Activated CD4-positive, alpha-beta T cell treated with anti-CD3 and anti-CD28 coated beads, Interleukin-2, amount 50 U/mL, for 4 hours (primary cell): ENCODE measurements at places on chromosomes 11 and 22.

GRCh38 chr22:19382240-19382639 is 49.3 kb downstream of the HIRA start:
- DNase-seq = no peak

GRCh38 chr11:69360606-69361005 is 66.7 kb downstream of the MYEOV start:
- no peak for DNase-seq

DNA sequence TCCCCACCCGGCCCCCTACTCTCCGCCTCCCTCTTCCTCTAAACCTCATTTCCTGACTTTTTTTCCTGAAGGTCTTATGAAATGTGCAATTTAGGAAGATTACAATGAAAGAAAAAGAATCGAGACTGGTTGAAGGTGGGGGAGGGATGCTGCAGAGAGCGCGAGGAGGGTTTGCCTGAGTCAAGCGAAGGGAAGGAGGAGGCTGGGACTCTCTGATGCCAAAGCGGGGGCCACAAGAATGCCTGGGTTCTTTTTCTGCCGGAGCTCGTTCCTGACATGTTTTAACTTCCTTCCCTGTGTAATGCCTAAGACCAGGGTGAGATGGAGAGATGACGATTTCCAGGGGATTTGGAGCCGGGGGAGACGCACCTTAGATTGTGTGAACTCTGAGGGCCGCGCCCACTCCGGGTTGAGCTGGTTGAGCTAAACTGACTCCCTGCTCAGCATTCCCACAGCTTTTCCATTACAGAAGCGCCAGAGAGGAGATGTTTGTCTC is 270.5 kb upstream of the SORL1-AS1 start:
- DNase-seq = no peak

DNA sequence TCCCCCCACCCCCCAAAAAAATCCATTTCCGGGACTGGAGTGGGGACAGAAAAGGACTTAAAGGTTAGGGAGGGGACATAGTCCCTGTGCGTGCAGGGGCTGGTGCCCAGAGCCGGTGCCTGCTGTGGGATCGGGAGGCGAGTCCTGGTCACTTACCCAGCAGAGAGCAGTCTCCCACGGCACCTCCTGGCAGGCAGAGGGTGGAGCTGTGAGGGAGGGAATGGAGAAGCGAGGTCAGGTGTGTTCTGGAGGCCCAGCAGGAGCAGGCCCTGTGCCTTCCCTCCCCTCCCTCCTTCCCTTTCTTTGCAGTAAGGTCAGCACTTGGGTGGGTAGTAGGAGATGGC is 28.4 kb downstream of the SHANK3 start:
- no peak for DNase-seq

DNA sequence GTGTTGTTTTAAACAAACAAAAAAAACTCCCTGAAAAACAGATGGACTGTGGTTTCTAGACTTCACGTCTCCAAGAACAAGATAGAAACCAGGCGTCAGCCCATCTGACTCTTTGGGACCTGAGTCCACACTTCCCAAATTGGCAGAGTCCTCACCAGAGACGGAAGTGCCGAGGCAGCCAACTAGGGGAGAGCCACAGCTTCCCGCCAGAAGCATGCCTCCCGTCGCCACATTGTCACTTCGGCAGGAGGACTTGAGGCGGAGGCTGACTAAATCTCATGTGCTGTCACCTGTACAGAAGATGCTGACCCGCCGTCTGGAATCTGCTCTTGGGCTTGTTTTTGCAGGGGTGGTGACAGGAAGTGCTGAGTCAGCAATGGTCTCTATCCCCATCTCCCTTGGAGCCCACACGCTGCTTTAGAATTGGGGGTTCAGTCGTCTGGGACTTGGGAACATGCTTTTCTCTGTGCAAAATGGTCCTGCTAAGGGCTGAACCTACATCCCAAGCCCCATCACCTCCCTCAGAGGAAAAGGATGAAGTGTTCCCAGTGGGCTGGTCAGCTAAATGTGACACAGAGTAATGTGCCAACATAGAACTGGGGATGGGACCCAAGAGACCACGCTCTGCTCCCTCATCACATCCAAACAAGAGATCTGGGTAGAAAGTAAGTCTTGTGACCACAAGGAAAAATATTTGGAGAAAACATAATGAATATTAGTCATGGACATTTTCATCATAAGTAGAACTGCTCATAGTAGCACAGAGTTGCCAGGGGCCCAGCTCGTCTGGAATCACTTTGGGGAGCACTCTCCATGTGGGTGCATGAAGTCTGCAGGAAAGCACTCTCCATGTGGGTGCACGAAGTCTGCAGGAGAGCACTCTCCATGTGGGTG is 152.9 kb downstream of the SNX19 start:
- DNase-seq = no peak

DNA sequence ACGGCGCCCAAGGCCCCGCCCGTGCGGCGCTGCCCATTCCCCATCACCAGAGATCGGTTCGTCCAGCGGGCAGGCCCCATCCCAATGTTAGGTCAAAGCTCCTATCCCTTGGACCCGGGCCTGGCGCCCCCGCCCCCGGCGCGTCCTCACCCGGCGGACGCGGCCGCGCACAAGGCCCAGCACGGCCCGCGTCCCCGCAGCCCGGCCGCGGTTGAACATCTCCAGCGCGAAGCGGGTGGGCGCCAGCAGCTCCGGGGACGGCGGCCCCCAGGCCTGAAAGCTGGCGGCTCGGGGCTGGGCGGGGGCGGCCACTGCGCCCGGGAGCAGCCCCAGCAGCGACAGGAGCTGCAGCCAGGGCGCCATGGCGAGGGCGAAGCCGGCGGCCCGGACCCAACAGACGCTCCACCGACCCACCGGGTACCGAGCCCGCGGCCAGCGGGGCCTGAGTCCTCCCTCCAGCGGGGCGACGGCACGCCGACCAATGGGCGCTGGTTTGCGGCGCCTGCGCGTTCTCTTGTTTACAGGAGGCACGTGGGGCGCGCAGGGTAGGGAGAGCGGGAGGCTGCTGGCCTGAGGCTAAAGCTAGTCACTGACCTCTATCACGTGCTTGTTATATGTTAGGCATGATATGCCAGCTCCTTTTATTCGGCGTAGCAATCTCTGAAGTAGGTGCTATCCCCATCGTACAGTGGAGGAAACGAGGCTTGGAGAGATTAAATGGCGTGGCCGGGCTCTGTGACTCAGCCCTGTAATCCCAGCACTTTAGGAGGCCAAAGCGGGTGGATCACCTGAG is at the start of gene CTSF:
Gene CTSF, minus strand, starts transcription at position 483 of the 793 bp plus-strand sequence. Its CDS starts 120 bp downstream, at position 363.
- DNase-seq = peak; percentile 52

GRCh38 chr11:103737747-103738146 is 298.7 kb upstream of the DDI1 start:
- DNase-seq = no peak

- no peak for DNase-seq
Observed at GRCh38 chr11:93020248-93021046, 51.0 kb downstream of the MTNR1B start.

DNA sequence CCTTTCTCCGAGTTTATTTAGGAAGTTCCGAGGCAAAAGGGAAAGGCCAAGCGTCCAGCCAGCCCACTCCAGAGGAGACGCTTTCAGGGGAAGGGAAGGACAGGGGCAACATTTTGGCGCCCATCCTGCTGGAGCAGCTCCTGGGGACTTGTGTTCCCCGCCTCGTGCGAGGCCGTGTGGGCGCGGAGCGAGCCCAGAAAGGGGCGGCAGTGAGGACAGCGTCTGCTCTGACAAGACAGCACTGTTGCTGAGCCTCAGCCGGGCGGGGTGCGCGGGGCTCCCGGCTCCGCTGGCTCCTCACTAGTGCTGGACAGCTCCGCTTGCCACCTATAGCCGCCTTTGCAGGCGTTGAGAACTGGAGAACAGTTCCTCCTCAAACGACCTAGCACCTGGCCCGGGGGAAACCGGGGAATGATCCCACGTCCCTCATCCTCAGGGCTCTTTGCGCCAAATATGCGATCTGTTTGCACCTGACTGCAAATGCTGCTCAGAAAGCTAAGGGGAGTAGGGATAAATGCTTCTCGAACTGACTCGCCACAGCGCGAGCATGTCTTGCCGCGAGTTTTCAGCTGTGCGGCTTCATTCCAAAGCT is 722 bp upstream of the GUCY1A2 start:
- no peak for DNase-seq

DNA sequence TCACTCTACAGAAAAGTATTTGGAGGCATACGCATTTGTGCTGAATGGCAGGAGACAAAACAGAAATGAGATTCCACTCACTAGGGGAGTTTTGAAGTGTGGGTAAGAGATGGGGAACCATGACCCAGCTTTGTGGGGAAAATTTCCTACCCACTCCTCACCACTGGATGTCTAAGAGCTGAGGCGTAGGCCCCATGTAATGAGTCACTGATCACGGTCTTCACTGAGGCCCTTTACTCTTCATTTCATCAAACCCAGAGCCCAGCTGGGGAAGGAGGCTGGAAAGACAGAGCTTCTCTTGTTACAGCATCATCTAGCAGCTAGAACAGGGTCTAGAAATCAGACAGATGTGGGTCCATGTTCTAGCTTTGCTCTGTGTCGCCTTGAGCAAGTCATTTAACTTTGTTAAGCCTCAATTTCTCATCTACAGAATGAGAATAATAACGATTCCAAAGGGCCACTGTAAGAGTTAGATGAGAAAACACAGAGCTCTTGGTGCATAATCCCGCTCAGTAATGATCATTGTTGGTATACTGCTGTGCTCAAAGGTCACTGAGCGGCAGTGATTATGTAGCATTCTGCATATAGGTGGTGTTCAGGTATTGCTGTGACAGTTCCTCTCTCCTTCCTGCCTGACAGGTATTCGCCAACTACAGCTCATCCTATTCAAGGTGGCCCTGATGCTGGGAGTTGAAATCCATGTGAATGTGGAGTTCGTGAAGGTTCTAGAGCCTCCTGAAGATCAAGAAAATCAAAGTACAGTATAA is 97.2 kb downstream of the MICAL2 start:
- DNase-seq = no peak

DNA sequence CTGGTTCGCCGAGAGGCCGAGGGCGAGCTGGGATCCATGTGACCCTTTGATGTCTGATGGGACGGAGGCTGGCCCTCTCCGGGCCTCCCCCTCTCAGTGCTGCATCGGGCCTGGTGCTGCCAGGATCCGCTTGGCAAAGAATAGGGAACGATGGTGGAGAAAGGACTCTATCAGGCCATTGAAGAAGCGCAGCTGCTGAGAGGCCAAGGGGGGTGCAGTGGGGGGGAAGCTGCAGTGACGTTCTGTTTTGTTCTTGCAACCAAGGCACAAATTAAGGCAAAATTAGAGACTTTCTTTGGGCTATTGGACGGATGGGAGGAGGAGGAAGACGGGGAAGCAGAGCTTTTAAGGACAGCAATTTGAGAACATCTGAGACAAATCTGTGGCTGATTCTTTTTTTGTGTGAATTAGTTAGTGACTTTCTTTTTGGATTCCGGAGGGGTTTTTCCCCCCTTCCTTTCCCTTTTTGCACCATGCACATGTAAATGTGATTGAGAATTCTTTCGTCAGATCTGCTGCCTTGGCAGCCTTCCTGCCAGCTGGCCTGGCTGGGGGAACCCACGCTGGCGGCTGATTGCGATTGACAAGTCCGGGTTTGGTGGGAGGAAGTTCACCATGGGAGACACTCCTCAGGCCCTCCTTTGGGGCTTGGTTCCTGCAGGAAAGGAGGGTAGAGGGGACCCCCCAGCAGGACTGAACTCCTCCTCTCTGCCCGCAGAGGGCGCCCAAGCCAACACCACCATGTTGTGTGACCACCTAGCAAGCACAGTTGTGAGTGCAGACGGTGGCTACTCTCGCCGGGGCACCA is 214.6 kb downstream of the NTM start:
- DNase-seq = no peak

DNA sequence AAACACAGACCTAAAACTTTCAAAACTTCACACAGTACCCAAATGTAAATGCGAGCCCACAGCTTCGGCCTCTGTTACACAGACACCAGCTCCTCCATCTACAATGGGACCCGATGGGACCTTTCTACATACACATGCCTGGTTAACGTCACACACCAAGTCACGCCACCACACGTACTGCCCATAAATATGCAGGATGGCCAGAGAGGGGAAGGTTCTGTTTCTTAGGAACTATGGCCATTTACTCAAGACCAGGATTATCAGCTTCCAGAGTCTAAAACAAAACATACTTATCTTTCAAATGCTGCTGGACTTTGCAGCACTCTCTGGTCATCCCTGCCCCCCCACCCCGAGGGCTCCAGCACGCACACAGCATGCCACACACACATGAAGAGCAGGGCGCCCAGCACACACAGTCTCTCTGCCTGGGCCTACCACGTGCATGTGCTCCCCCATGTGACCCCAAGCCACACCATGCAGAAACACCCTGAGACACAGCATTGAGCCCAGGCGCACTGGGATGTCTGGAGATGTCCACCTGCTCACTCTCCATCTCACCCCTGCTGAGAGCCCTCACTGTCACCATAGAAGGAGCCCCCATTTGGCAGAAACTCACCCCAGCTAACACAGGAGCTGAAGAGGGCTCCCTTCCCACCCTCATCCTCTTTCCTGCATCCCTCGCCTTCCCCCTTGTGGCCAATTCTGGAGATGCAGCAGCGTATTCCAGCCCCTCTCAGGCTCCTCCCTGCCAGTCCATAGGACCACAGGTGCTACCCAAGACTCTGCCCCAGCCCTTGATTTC is 61.8 kb downstream of the SLC22A12 start:
- DNase-seq = peak; percentile 71

DNA sequence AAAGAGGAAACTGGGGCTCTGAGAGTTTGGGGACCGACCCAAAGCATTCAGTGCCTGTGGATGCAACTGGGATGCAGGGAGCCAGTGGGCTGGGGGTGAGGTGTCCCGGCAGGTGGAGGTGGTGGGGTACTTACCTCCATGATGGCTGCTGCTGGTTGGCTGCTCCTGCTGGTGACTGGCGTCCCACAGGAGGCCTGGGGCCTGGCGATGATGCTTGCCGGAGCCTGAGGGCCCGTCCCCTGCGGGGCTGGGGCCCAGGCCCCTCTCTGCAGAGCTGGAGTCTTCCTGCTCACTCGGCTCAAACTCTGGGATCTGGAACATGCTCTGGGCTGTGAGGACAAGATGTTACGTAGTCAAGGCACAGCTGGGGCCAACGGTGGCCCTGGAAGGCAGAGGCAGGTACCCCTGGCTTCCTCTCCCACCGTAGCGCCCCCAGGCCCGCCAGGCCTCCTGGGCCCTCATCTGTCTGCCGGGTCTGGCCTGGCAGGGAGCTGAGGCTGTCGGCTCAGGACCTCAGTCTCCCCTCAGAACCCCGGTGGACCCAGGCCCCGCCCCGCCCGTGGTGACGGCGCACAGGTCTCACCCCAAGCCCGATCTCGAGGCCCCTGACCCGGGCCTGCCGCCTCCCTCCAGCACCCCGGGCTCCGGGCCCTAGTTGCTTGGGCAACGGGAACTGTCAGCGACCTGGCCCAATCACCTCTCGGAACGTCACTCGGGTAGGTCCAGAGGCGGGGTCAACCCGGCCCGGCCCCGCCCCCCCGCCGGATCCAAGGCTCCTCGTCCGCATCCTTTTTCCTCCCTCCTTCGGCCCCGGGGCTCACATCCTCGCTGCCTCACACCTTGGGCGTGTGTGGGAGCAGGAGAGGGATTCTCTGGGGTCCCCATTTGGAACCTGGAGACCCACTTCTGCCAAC is at the start of gene BAD:
Gene BAD, minus strand, starts transcription at position 618 of the 914 bp plus-strand sequence. Its CDS starts 297 bp downstream, at position 321.
- peak; percentile 86 for DNase-seq

DNA sequence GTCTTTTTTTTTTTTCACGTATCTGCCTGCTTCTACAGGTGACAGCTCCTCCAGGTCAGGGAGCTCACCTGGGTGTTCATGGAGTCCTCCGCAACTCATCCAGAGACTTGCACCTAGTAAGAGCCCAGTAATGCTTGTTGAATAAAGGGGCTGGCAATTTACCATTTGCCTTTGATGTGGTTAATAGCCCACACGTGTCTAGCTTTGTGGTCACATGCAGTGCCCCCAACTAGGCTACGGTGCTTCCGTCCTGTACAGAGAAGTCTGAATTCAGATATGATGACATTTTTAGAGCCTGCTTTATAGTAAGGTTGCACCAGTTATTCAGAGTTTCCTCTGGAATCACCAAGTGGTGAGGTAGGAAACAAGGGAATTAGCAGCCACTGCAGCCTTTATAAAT is 199.4 kb upstream of the MTMR2 start:
- DNase-seq = no peak
